ENCODE measurements at places on chromosomes 16 and 17. TPM values are rescaled to one million over a fixed set of nuclear protein-coding genes. Genes with fewer than 3 reads are reported as not detected.

The TNP2 gene
- not detected for total RNA-seq

DNA sequence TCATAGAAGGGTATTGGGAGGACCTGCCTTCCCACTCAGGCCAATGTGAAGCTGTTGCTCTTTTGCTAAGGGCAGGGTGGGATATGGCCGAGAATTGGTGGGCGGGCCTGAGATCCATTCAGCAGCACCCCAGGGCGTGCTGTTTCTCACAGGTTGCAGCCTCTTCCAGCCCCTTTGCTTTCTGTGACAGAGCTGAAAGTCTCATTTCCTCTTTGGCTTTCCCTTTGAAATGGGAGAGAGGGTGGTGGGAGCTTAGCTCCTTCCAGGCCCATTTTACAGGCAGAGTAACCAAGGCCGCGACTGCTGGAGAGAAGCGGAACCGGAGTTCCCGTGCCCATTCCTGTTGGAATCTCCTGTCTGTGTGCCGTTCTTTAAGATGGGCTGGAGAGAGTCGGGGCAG lies 183.0 kb downstream of the RAB11FIP4 start:
- no peak for DNase-seq

GRCh38 chr17:74744714-74745547 lies 3.5 kb upstream of the NHERF1 start:
- DNase-seq: peak; percentile 97

DNA sequence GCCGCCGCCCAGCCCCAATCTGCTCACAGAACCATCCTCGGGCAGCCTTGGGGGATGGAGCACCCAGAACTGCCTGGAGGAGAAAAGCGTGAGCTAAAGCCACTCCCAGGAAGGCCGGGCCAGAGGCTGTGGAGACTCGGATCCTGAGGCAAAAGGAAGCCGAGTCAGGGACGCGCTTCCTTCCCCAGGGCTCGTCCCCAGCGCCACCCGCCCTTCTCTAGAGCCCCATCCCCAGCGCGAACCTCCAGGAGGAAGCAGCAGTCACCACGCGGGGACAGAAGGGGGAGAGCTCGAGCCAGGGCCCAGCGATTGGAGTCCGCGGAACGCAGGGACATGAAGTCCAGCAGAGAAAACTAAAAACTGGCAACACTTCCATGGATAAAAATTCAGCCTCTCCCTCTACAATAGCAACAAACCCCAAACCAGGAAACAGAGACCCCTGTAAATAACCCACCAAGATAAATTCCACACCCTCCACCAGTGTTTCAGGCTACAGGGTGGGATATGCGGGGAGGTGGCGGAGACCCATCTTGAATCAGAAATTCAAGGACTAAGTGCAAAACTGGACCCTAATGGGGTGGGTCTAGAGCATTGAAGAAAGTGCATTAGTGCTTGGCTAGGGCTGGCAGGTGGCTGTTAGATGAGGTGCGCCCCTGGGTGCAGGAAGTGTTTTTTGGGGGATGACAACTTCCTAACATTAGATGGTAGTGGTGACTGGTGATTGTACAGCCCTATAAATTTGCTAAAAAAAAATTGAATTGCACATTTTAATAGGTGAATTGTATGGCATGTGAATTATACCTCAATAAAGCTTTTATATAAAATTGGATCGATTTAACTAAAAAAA lies 116.1 kb upstream of the METRNL start:
- peak; percentile 94 for DNase-seq

GRCh38 chr17:58693208-58693607 lies 806 bp downstream of the RAD51C start:
- DNase-seq: no peak

DNA sequence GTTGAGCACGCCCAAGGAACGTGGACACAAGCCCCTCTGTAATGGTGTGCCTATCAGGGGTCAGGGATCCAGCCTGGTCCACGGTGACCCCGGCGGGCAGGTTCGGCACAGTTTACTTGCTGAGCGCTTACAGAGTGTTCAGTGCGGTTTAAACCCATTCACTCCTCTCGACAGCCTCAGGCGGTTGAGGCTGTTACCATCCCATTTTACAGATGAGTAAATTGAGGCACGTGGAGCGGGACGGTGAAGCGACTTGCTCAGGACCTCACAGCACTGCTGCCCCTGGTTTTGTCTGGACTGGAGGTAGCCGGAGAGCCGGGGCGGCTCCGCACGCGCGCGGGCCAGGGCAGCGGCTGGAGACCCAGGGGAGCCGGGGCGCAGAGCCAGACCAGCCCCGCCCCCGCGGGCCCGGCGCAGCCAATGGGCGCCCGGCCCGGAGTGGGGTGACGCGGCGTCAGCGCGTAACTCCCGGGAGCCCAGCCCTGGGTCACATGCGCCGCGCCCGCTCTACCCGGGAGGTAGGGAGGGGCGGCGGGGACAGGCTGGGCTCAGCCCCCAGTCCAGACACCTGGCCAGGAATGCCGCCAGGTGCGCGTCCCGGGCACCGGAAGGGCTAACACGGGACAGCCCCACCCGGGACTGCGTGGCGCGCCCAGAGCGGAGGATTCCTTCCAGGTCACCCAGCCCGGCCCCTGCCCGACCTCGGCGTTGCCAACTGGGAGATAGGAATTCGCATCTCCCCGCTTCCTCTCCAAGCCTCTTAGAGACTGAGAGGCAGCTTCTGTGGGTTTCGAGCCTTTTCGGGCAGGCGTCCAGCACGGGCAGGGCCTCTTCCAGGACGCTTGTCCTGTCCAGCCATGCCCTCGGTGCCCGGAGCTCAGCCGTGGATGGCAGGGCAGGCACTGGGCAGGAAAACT lies 3.3 kb upstream of the SREBF1 start:
- peak; percentile 96 for DNase-seq

DNA sequence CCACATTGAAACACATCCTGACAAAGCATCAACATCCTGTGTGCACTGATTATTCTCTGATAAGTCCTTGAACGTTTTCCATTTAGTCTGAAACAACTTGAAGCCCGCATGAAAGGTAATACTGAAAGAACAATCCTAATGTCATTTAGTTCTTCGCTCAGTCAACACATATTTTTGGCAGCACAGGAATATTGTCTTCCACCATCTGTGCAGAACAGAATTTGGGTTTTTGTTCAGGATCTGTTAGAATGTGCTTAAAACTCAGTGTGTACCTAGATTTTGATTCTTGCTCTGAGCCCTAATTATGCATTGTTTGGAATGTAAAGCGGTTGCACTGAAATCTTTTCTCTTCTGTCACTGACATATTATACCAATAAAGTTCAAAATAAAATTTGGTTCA lies 1036.6 kb downstream of the CDH11 start:
- DNase-seq: no peak

- DNase-seq: no peak
Measured at GRCh38 chr16:3281222-3281820, 2.0 kb upstream of the ZNF263 start.

DNA sequence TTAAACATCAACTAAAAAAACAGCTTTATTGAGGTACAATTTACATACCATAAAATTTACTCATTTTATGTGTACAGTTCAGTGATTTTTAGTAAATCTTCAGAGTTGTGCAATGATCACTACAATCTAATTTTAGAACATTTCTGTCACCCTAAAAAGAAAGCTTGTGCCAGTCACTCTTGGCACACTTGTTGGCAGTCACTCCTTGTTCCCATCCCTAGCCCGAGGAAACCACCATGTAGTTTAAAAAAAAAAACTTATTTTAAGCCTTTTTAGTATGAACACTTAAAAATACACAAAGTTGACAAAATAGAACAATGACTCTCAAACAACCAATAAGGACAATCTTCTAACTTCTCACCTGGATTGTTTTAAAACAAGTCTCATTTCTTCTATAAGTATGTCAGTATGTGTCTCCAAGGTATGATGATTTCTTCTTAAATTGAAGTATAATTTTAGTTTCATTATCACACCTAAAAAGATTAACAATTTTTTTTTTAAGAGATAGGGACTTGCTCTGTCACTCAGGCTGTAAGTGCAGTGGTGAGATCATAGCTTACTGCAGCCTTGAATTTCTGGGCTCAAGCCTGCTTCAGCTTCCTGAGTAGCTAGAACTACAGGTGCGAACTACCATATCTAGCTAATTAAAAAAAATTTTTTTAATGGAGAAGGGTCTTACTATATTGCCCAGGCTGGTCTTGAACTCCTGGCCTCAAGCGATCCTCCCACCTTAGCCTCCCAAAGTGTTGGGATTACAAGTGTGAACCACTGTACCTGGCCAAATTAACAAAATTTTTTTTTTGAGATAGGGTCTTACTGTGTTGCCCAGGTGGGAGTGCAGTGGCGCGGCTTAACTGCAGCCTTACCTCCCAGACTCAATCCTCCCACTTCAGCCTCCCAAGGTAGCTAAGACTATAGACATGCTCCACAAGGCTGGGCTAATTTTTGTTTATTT lies 53.2 kb downstream of the PPM1E start:
- no peak for DNase-seq

The PIPOX gene
- total RNA-seq: 4.0 TPM

GRCh38 chr17:15341966-15342365 lies 569 bp upstream of the TEKT3 start:
- no peak for DNase-seq

- no peak for DNase-seq
Measured at GRCh38 chr17:36469733-36470132, 16.7 kb upstream of the ZNHIT3 start.

DNA sequence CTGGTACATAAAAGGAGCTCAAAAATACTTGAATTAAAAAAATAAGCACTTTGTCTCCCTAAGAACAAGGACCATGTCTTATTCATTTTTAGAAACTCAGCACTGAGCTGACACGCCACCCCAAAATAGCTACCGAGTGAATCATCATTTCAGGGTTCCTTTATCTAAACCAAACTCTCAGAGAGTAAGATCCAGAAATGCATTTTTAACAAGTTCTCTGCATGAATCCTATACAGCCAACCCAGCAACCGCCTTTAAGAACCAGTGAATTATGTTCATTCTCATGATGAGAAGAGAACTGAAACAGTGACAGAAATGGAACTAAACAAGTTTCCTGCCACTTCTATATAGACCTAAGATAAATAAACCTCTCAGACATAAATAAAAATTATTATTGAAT lies 8.7 kb downstream of the C16orf87 start:
- DNase-seq: no peak

DNA sequence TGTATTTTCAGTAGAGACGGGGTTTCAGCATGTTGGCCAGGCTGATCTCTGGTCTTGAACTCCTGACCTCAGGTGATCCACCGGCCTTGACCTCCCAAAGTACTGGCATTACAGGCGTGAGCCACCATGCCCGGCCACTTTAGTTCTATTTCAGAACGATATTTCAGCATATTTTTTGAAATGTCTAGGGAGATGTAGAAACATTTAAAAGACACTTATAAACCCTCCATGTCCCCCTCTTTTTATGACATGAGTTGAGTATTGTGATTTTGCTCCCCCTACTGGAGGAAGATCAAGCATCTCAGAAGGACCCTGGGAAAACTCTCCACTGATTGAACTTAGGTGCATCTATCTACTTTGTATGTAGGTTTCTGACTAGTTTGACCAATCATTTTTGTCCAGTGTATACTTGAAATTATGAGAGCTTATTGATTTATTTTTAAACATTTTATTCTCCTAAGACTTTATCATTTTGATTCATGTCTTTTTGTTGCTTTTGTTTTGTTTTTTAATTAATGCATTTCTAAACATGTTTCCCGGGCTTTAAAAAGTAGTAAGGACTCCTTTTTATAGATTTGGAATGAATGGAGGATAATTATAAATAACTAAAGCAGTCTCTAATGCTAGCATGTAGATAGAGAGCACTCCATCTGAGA lies 105.1 kb downstream of the CHD9 start:
- no peak for DNase-seq

The BCO1 gene
- not detected for total RNA-seq

- DNase-seq: no peak
Measured at GRCh38 chr16:47777220-47777619, 316.1 kb downstream of the PHKB start.

GRCh38 chr16:59591480-59591879 lies 857.4 kb upstream of the GOT2 start:
- no peak for DNase-seq

The HEATR9 gene
- total RNA-seq: 0.47 TPM

DNA sequence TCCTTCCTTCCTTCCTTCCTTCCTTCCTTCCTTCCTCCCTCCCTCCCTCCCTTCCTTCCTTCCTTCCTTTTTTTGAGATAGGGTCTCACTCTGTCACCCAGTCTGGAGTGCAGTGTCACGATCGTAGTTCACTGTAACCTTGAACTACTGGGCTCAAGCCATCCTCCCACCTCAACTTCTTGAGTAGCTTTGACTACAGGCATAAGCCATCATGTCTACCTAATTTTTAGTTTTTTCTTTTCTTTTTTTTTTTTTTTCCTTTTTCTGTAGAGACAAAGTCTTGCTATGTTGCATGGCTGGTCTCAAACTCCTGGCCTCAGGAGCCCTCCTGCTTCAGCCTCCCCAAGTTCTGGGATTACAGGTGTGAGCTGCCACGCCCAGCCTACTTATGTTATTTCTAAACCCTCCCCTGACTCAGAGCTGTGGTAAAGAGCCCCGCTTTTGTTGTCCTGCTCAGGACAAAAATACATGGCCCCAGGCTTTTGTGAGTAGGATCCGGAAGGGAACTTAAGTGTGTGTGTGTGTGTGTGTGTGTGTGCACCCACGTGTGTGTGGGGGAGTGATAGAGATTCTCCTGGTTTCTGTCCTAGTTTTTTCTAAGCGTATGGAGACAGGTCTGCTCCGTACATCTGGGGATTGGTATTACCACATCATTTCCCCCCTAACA lies 67.1 kb downstream of the PRKCB start:
- no peak for DNase-seq

GRCh38 chr17:37512442-37513068 lies 22.9 kb downstream of the DUSP14 start:
- DNase-seq: no peak

The XAF1 gene
- 176 TPM for total RNA-seq

DNA sequence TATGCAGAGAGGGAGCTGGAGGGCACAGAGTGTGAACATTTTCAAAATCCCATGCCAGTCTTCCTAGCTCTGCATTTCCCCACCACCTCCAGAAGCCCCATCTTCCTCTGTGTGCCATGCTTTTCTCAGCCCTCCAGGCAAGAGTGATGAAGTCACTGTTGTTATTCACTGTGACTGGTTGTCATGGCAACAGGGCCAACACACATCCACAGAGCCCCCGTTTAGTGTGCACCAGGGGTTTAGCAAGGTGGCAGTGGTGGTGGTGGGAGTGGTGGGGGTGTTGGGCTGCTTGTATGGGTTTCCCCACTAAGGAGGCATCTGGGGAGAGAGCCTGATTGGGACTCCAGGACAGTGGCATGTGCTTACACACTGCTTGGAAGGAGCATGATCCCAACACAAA lies 309.9 kb upstream of the ASIC2 start:
- no peak for DNase-seq

The DCAF7 gene
- 54.3 TPM for total RNA-seq
